ENCODE measurements at places on chromosomes 13 and 19.

GRCh38 chr13:41383386-41383785, 72.3 kb downstream of the NAA16 start:
- DNase-seq = no peak

- no peak for DNase-seq
Measured at GRCh38 chr13:23488442-23488841, 54.9 kb upstream of the SACS start.

GRCh38 chr19:49340069-49340864, 5.1 kb downstream of the CD37 start:
- no peak for DNase-seq

DNA sequence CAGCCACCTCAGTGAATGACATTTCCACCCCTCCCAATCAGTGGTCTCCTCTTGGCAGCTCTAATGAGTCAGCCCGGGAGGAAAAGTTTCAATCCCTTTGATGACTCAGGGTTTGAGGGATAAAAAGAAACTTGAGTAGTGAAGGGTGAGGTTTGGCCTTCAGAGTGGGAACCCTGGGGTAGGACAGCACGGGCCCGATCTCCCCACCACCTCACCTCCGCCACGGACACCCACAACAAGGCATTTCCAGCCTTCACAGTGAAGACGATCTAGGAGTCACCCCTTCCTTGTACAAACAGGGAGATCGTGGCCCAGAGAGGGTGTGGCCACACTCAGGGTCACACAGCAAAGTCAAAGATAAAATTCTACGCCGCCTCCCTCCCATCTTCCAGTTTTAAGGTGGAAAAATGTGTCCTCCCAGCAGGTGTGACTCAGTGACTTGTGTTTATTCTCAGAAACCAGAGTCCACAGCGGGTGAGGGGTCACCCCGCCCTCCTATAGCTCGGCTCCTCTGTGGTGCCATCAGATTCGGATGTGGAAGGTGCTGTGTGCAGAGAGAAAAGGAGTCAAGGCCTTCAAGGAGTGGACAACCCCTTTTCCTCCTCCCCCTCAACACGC, 12.3 kb downstream of the CIB3 start:
- DNase-seq = no peak

Measured in right kidney (tissue), 9 donors.